ENCODE measurements at places on chromosomes 12 and 14.

DNA sequence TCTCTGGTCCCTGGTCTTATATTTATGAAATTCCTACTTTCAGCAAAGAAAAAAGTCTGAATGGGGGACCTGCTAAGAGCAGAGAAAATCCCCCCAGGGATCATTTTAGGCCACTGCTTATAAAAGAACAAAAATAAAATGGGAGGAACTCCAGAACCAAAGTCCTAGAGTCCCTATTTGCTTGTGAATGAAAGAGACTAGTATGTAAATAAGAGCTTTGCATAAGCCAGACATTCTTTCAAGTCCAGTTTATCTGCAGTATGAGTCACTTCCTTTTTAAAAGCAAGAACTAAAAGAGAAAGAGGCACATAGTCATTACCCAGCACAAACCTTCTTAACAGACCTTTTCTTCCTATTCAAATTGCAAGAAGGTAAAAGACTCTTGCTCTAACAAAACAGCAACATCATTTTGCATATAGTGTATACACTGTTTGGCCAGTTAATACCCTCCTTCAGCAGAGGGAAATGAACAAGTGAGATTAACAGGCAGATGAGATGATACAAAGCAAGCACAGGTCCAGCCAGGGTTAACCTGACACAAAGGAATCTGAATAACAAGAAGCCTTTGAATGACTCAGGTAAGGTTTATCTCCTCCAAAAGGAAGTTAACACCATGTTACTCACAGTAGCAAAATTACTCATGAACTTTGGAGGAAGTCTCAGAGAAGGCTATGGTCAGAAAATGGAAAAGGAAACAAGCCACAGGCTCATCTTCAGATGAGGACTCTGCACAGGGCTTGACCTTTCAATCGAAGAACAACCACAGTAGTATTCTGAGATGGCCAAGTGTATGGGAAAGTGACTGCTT, 87.3 kb downstream of the PHLDA1 start:
- no peak for DNase-seq

- DNase-seq = no peak
Observed at GRCh38 chr14:95759941-95760340, 46.0 kb upstream of the TCL1A start.

- DNase-seq = no peak
Observed at GRCh38 chr12:77746096-77746495, 84.6 kb upstream of the NAV3 start.

DNA sequence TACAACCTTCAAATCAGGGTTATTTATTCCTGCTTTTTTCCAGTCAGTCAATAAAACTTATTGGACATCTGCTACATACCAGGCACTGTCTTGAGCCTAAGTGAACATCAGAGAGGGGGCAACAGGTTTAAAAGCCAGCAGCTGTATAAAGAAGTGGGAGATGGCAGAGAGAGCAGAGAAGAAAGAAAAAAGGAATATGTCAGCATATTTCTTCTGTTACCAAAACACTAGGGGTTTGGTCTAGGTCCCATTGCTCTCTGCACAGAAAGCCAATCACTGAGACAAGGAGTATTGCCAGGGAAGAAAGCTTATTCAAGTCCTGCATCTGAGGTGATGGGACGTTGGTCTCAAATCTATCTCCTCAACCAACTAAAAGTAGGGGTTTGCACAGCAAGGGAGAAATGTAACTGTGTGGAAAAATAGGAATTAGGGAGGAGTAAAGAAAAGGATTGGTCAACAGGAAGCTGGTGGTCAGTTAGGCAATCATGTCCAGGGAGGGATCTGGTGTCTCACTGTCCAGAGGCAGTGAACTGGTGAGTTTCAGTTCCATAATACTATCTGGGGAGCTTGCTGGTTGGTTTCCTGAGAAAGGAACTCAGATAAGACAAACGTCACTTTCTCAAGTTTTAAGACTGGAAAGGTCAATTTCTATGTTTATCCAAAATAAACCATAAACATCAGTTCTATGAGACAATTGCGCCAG, 107.5 kb downstream of the PHLDA1 start:
- no peak for DNase-seq

- DNase-seq = no peak
Observed at GRCh38 chr12:70508178-70508577, 129.1 kb downstream of the PTPRB start.
